ENCODE measurements at places on chromosomes 3 and 15.

DNA sequence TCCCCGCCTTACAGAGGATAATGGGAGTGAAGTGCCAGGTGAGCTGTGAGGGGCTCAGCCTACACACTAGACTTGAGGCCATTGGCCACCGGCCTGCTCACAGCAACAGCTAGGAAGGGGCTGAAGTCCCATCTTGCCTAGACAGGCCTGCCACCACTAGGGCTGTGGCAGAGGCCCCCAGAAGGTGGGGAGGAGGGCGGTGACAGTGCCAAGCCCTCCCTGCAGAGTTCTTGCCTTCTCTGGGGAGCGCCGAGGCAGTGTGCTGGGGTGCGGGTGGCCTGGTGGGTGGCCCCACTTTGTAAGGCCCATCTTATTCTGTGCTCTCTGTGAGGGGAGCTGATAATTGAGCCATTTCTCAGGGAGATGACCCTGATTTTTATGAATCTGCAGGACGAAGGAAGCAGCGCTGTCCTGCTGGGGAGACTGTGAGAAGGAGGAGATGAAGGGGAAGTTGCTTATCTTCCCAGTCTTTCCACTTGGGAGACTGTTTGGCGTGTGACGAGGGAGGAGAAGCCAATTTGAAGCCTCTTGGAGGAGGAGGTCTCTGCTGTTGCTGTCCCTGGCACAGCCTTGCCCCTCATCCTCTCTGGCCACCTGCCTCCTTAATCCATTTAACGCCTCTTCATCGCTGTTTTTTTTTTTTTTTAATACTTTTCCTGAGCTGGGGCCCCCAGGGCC lies 104.3 kb downstream of the LINGO1 start:
- no peak for DNase-seq

GRCh38 chr3:16468336-16469098 lies 45.0 kb downstream of the RFTN1 start:
- DNase-seq = no peak

GRCh38 chr15:75994220-75994619 lies 18.0 kb downstream of the NRG4 start:
- DNase-seq = no peak

- DNase-seq = no peak
Measured at GRCh38 chr3:3353153-3353552, 173.7 kb upstream of the CRBN start.

- DNase-seq = no peak
Measured at GRCh38 chr15:34584330-34584668, 848 bp upstream of the GOLGA8B start.

GRCh38 chr3:89098964-89099585 lies 8.3 kb upstream of the EPHA3 start:
- peak; percentile 14 for DNase-seq

- no peak for DNase-seq
Measured at GRCh38 chr3:51966922-51967383, 301 bp downstream of the PCBP4 start.

GRCh38 chr3:114706591-114707232 lies 412.9 kb downstream of the TIGIT start:
- DNase-seq = no peak

DNA sequence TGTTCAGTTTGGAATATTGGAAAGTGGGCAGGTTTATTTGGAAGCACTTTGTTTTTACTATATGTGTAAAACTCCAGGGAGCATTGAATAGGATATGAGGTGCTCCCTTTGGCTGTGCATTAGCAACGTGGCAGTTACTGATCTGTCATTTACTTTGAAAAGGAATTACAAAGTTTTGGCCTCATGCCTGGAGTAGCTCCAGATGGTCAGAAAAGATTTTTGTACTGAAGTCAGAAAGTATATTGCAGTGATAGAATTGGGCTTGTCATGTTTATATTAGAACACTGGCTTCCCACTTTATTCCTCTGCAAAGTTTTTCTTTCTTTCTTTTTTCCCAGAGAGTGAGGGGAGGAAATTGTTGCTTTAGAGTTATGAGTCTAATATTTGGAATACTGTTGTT lies 26.1 kb downstream of the FNDC3B start:
- no peak for DNase-seq

DNA sequence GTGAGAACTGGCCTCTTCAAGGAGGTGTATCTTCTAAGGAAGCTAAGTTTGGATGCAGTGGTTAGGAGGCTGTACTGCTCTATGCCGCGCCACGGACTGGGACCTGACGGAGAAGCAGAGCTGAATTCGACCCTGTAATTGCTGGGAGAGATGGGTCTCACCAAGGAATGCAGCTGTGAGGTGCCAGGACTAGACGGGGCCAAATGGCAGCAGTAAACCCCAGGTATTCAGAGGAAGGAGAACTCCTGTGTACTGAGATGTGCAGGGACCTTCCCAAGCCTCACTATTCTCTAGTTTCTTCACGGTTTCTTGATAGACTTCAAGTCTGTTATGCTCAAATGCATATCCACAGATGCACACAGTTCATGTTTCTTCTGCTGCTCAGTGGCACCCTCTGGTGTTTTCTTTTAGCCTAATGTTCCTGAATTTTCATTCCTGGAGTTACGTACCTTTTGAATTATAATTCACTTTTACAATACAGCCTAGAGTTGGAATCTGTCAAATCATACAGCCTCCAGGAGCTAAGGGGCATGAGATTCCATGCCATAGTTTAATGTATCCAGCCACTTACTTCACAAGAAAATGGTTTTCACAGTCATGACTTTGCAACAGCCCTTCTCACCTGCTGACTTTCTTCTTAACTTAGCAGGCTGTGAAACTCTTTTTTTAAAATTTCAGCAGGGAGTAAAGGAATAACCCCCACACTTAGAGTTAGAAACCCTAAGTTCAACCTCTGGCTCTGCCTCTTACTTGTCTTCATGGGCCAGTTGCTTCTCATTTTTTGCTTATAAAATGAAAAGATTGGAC lies 61.8 kb downstream of the GLDN start:
- no peak for DNase-seq

DNA sequence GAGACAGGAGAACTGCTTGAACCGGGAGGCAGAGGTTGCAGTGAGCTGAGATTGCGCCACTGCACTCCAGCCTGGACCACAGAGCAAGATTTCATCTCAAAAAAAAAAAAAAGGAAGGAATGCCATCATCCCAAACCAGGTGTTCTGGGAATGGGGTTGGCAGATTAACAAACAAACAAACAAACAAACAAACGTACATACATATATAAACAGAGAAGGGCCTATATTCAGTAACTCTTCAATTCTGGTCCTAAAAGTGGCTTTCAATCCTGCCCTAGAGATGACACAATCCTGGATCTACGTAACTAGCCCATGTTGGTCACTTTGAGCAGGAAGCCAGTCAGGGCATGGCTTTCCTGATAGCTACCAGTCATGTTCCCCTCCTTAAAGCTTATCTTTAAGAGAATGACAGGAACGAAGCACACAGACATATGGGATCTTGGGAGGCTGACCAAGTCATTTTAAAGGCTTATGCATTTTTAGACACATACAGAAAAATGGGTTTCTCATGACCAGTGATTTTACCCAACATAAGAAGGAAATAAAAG lies 29.9 kb upstream of the RAB11A start:
- DNase-seq = no peak

- DNase-seq = no peak
Measured at GRCh38 chr3:56887402-56888025, 85.8 kb upstream of the ARHGEF3 start.

- DNase-seq = no peak
Measured at GRCh38 chr3:155254445-155254844, 39.0 kb downstream of the STRIT1 start.

DNA sequence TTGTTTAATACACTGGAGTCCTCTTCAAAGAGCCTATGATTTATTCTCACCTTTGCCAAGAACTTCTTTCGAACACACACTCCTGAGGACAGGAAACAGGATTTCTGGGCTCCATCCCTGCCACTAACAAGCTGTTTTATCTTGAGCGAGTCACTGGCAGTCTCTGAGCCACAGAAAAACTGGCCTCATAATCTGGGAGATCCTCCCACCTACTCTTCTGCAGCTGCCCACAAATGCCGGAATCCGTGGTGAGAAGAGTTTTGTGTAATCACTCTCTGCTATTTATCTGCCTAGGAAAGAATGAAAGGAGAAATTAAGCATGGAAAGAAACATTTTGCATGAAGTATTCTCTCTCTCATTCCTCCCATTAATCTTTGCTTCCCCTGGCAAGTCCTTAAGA lies 172.0 kb upstream of the TRIM42 start:
- no peak for DNase-seq

- no peak for DNase-seq
Measured at GRCh38 chr15:63986751-63987341, 59.4 kb downstream of the DAPK2 start.

- no peak for DNase-seq
Measured at GRCh38 chr3:183517607-183518006, 37.9 kb downstream of the KLHL6 start.

DNA sequence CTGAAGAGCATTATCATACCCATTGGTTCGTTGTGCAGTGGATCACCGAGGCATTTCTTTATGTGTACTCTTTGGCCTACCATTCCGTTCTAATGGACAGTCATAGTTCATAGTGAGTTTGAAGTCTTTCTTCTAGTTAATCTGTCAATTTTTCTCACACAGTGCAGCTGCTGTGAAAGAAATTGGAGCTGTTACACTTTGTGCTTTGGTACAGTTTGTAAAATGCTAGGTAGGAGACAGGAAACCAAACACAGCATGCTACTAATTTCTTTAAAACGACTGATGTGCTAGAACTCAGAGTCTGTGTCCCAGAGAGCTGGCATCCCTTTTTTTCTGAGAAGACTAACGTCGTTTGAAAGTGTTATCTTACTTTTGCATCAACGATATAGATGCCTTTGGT lies 218.9 kb downstream of the CNTN4 start:
- DNase-seq = no peak

GRCh38 chr15:40279437-40280141 lies 3.3 kb downstream of the ANKRD63 start:
- peak; percentile 49 for DNase-seq
